ENCODE measurements at places on chromosomes 2 and 18.

DNA sequence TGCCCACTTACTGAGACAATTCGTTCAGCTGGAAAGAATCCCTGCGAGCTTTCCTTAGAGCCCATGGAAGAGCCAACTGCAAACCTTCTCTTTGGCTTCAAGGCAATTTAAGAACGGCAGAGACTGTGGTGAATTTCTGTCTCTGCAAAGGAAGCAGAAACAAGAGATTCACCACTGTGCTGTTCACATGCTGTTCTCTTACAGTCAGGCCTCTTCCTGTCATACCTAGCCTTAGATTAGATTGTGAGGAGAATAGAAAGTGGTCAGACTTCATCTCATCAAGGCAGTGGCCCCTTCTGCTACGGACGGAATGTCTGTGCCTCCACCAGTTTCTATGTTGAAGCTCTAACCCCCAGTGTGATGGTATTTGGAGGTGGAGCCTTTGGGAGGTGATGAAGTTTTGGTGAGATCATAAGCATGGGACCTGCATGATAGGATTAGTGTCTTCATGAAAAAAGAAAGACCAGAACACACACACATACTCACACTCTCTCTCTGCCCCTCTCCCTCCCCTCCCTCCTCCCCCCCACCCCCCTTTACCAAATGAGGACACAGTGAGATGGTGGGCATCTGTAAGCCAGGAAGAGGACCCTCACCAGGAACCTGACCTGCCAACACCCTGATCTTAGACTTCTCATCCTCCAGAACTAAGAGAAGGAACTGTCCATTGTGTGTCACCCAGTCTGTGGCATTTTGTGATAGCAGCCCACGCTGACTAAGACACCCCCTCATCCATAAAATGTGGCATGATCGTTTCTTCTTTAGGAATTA lies 45.6 kb upstream of the NRP2 start:
- no peak for DNase-seq

- no peak for DNase-seq
Observed at GRCh38 chr2:190221429-190221828, 98.2 kb downstream of the HIBCH start.

- DNase-seq: no peak
Observed at GRCh38 chr2:50720697-50721315, 311.1 kb downstream of the NRXN1 start.

DNA sequence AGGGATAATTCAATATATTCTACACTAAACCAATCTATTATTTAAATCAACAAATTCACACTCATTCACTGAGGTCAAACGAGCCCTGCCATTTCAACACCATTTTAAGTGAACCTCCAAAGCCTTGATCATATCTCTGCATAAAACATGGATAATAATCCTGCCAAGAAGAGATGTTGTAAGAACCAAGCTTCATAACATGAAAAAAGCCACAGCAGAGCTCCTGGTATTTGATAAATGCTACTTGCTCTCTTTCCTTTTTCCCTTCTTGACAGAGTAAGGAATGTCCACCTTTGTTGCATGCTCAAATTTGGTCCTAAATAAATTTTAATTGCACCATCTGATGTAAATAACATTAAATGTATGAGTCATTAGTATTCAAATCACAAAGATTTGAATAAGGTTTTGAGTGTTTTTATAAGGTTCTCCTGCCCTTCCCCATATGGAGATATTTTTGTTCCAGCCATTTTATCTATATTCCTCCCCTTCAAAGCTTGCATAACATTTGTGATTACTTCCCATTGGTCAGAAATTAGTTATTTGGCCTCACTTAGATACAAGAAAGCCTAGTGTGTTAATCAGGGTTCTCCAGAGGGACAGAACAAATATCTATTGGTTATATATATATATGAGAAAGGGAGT lies 318.8 kb downstream of the RND3 start:
- DNase-seq: no peak

- DNase-seq: no peak
Observed at GRCh38 chr18:73316513-73316912, 448.7 kb upstream of the NETO1 start.

GRCh38 chr18:45449418-45450227 lies 165.7 kb upstream of the SLC14A2 start:
- no peak for DNase-seq

- no peak for DNase-seq
Observed at GRCh38 chr2:234794866-234795265, 157.0 kb upstream of the SH3BP4 start.

- no peak for DNase-seq
Observed at GRCh38 chr2:170335351-170335750, 157.4 kb downstream of the MYO3B start.

GRCh38 chr2:143088388-143088787 lies 40.8 kb upstream of the ARHGAP15 start:
- DNase-seq: no peak

- no peak for DNase-seq
Observed at GRCh38 chr2:10410001-10410822, 37.9 kb downstream of the ODC1 start.

DNA sequence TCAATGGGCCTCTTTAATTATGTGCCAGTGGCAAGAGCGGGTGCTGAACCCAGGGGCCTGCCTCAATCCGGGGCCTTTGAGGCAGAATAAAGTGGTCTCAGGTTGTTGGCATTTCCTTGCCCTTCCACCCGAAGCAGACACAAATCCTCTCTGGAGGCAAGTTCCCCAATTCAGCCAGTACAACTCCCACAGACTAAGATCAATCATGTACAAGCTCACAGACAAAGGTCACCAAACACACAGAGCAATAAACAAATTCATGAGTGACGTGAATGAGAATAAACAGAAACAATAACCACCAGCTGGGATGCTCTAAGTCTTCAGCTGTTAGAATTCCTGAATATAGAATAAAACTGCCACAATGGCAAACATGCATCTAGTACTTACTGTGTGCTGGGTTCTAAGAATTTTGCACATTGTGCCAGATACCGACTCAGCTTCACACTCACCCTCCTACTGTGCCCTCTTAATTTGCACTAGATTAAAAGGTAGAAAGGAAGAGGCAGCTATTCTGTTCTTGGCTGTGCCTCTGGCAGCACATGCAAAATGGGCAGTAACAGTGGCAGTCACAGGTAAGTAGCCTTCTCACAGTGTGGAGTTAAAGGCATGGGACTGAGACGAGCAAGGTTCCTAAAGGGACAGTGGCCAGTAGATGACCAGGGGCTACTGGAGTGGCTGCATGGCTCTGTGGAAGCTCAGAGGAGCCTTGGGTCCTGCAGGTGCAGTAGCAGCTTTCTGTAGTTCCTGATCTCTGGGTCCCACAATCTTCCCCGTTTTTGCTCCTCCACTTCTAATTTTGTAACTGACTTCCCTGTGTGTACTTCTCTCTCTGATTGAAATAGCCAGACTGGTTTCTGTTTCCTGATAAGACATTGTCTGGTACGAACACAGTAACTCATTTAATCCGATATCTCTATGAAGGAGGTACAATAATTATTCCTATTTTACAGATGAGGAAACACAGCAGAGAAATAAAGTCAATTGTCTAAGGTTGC lies 34.6 kb upstream of the IL1B start:
- no peak for DNase-seq

- DNase-seq: no peak
Observed at GRCh38 chr2:168934826-168935225, 33.7 kb downstream of the G6PC2 start.

GRCh38 chr2:18299423-18300212 lies 260.8 kb downstream of the RDH14 start:
- DNase-seq: peak; percentile 15

- DNase-seq: no peak
Observed at GRCh38 chr2:149075853-149076252, 37.4 kb downstream of the LYPD6B start.

GRCh38 chr18:22563164-22563583 lies 145.5 kb upstream of the CTAGE1 start:
- peak; percentile 35 for DNase-seq

DNA sequence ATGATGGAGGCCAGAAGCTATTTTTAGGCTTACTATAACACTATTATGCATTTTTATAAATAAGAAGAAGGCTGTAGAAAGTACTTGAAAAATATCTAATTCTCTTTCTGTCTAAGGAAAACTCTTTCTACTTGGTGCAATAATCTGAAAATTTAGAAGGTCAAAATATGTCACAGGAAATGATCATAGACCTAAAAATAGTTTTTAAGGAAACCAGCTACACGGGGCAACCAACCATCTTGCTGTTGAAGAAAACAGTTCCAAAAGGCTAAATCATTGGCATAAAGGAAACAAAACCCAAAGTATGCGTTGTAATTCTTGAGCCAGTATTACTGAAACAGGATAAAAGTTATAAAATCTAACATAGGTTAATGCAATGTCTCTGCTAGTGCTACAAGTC lies 40.2 kb downstream of the SOCS6 start:
- no peak for DNase-seq

DNA sequence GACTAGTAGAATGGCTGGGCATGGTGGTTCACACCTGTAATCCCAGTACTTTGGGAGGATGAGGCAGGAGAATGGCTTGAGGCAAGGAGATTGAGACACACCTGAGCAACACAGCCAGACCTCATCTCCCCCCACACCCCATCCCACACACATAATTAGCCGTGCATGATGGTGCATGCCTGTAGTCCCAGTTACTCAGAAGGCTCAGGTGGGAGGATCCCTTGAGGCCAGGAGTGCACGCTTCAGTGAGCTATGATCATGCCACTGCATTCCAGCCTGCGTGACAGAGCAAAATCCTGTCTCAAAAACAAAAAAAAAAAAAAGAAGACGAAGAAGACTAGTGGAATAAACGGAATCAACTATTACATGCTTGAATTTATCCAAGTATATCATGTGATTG lies 150.0 kb downstream of the STK39 start:
- no peak for DNase-seq

- DNase-seq: no peak
Observed at GRCh38 chr2:240226672-240227537, 86.4 kb upstream of the OTOS start.

GRCh38 chr2:157325786-157326185 lies at the start of gene ERMN:
Gene ERMN (minus strand): TSS chr2:157325824. CDS start chr2:157325642, 182 bp downstream.
- DNase-seq: no peak

DNA sequence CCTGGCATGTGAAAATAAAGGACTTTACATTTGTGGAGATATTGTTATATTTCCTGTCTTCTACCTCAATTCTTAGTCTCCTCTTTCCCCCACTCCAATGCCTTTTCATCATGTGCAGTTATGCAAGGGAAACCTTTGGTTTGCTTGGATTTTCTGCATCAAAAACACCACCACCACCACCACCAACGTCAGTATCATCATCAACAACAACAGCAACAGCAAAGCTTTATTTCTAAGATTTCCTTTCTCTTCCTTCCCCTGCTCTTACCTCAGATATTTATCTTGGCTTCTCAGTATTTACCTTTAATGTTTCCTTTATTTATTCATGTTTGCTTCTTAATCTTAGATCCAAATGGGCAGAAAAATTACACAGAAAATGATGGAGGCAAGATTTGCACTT lies 26.1 kb downstream of the CXCR4 start:
- no peak for DNase-seq

DNA sequence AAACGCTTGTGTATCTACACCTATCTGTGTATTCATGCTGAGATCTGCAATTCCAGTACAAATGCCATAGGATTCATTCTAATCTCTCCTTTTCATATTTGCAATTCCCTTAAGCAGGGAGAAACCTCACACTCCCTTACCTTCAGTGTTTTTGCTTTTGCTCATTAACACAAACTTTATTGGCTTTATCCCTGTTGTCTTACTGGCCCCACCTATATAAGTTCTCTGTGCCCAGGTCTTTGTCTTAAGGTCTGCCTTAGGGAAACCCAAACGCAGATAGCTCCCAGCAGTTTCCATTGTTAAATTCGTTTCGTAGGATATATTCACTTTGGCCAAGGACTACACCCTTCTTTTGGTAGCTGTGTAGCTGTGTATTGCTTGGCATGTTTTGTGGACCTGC lies 4.0 kb upstream of the SNORC start:
- DNase-seq: no peak

- DNase-seq: no peak
Observed at GRCh38 chr2:48961009-48961408, 193.3 kb downstream of the FSHR start.

GRCh38 chr2:172887280-172887679 lies 151.6 kb downstream of the RAPGEF4 start:
- no peak for DNase-seq

- no peak for DNase-seq
Observed at GRCh38 chr2:230974096-230974913, 21.6 kb upstream of the SPATA3 start.

GRCh38 chr2:183248866-183249567 lies 124.8 kb downstream of the NUP35 start:
- DNase-seq: no peak

- DNase-seq: no peak
Observed at GRCh38 chr2:43851011-43851980, 12.5 kb downstream of the ABCG8 start.

DNA sequence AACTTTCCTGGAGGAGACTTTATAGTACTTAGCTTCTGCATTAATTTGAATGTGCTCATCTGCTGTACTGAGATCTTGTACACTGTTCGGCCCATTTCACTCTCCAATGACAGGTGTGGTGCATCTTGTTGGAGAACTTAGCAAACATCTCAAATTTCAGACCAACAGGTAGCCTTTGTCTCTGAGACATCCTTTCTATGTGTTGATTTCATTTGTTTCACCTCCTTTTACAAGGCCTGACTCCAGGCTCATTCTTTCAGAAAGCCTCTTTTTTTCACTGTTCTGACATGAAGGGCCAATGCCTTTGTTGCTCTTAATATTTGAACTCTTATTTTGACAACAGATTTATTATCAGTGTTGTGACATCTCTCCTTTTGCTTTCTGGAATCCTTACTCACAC lies 271.8 kb upstream of the FANCL start:
- no peak for DNase-seq

DNA sequence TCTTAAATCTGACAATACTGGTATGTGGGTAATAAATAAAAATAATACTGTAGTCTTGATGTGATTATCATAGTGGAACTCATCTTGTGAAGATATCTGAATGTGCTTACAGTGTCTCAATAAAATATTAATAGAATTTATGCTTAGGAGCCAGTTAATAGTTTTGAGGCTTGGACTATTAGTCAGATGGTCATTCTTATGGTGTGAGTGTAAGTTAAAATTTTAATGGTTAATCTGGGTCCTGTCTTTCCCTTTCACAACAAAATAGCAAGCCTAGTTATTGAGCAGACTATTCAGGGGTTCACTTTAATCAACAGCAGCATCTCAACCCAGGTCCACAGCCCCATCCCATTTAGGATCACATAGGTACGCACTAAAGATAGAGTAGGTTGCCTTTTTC lies 138.9 kb downstream of the HAUS1 start:
- no peak for DNase-seq

DNA sequence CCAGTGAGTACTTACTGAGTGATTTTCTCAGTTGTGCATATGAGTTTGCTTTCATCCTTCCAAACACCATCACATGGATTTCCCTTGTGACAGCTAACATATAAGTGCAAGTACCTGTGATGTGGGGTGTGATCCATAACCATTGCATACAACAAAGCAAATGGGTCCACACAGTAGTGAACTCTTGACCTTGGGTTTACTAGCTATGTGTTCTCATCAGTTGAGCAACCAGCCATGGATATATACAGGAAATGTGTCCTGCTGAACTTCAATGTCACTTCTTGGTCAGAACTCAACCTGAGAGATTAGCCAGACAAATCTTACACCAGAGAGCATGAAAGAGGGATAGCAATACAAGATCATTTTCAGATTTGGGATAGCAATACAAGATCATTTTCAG lies 420.9 kb upstream of the KCNH7 start:
- DNase-seq: no peak
